ENCODE measurements at places on chromosomes 5 and 9.

DNA sequence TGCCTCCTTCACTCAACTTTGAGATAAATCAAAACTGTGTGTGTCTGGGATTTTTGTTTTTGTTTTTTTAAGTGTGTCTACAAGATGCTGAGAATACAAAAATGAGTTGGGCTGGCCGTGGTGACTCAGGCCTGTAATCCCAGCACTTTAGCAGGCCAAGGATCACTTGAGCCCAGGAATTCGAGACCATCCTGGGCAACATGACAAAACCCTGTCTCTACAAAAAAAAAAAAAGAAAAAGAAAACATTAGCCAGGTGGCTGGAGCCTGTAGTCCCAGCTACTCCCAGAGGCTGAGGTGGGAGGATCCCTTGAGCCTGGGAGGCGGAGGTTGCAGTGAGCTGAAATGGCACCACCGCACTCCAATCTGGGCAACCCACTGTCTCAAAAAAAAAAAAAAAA is 21.0 kb downstream of the HNRNPK start:
- peak; percentile 90 for DNase-seq

DNA sequence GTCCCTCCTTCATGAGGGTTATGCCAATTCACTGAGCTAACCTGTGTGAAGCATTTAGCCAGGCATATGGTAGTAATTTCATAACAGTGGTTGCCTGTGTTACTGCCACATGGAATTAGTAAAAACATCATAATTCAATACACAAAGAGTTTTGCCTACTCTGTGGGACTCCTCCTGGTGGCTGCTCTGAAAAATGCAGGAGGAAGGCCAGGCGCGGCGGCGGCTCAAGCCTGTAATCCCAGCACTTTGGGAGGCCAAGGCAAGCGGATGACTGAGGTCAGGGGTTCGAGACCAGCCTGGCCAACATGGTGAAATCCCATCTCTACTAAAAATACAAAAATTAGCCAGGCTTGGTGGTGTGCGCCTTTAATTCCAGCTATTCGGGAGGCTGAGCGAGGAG is 547.3 kb downstream of the CDK5RAP2 start:
- DNase-seq, result no peak

- no peak for DNase-seq
These were observed 429.4 kb downstream of the PIK3R1 start for GRCh38 chr5:68644971-68645370.

- DNase-seq, result no peak
These were observed 524.1 kb upstream of the MEF2C start for GRCh38 chr5:89407054-89407453.

- DNase-seq, result no peak
These were observed 35.6 kb upstream of the NIM1K start for GRCh38 chr5:43156388-43156787.

- no peak for DNase-seq
These were observed 412 bp downstream of the FGF18 start for GRCh38 chr5:171419688-171420430.

DNA sequence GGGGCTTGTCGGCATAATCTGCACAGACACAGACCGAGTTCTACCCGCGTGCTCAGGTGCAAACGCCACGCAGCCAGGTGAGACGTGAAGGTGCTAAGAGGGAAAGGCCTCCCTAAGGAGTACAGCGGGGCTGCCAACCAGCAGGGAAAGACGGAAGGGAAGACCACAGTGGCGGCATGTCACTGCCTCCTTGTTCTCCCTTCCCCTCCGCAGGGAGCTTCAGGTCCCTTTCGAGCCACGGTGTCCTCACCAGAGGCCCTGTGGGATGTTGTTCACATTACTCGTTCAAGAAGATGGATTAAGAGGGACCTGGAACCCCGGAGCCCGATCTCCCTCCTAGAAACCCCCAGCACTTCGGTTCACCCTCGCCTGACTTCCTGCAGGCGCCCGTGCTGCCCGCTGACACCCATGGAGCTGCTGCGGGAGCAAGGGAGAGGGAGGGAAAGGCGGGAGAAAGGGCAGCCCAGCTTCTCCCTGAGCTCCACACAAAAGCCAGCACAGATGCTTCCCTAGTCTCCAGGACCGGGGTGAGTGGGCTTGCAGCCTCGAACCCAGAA is 686 bp downstream of the BRD9 start:
- DNase-seq, result no peak

- no peak for DNase-seq
These were observed 161.3 kb downstream of the RMI1 start for GRCh38 chr9:84141741-84142370.

DNA sequence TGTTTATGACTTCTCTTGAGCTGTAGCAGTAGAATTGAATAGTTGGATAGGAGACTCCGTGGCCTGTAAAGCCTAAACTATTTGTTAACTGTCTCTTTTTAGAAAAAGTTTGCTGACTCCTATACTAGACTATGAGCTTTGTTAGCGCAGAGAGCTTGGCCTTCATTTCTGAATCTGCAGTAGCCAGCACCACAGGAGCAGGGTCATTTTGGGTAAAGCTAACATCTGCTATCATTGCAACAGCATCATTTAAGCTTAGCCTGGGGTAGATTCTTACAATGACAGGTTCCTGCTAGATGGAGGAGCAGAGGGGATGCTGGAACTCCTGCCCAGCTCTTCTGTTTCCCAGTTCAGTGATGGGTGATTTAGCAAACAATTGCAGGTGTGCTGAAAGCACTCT is 133.7 kb upstream of the ASTN2 start:
- no peak for DNase-seq

- no peak for DNase-seq
These were observed 42.7 kb upstream of the SRFBP1 start for GRCh38 chr5:121919046-121919445.

GRCh38 chr5:102875721-102876123 is 120.6 kb downstream of the PAM start:
- no peak for DNase-seq

DNA sequence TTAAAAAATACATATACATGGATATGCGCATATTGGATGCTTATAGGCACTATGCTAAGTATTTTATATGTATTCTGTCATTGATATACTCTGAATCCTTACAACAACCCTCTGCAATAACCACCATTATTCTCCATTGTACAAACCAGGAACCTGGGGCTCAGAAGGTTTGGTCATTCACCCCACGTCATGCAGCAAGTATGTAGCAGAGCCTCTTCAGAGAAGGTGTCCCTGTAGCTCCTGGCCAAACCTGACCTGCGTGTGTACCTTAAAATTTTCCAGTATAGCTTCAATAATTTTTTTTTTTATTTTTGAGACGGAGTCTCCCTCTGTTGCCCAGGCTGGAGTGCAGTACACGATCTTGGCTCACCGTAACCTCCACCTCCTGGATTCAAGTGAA is 51.9 kb downstream of the MFAP3 start:
- DNase-seq, result no peak

- DNase-seq, result peak; percentile 94
These were observed at the start of gene ZNF474 for GRCh38 chr5:122129306-122129705. Gene ZNF474 (plus strand): TSS chr5:122129546. CDS start chr5:122151991, 22,445 bp downstream.

DNA sequence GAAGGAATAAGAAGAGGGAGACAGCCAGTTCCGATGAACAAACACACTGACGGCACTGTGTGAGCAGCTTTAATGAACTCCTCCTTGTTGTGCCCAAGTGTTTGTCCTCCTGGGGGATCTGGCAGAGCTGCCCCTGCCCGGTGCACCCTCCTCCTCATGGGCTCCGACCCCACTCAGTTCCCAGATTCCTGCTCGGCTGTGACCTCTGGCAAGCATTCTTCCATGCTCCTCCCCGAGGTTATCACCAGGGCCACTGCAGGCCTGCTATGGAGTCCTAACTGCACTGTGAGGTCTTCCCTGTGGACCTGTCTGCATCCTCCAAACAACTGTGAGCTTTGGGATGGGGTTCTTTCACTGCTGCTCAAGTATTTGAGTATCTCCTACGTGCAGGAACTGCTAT is 142.2 kb downstream of the DCP2 start:
- no peak for DNase-seq

GRCh38 chr9:92245005-92245797 is 48.3 kb downstream of the IARS1 start:
- DNase-seq, result peak; percentile 51

- no peak for DNase-seq
These were observed 993.9 kb upstream of the ACO1 start for GRCh38 chr9:31390403-31391025.

DNA sequence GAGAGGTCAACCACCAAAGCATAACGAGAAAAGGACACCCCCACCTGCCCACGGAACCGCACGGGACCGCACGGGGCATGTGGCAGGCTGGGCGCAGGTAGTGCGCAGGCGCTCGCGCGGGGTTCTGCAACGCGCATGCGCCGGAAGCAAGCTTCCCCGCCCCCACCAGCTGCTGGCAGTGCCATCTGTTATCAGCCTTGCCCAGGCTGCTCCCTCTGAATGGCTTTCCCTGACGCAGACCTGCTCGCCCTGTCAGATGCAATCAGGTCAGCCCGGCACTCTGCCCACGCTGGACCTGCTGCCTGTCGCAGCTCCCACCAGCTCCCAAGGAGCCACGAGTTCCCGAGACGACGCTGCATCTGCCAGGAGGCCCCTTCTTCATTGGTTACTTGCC is 22.8 kb downstream of the PTCH1 start:
- no peak for DNase-seq

DNA sequence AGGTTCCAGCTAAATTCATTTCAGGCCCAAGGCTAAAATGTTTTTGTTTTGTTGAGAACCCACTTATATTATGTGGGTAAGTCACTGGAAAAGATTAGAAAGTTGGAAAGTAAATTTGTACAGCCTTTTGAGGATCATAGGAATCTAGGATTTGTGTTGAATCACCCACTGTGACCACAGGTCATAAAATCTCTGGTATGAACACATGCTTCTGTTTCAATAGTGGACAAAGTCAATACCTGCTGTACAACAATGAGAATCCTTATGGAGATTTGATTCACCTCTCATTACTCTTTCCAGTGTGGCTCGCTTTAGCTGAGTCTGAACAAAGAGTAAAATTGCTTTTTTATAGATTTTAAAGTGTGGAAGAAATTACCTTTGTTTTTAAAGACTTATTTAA is 369.5 kb downstream of the TMEM167A start:
- no peak for DNase-seq

GRCh38 chr5:126182971-126183695 is 240.1 kb upstream of the GRAMD2B start:
- no peak for DNase-seq

- DNase-seq, result no peak
These were observed 10.7 kb upstream of the CERCAM start for GRCh38 chr9:128409978-128410377.

- no peak for DNase-seq
These were observed 422.3 kb downstream of the PRR16 start for GRCh38 chr5:120886351-120886860.

DNA sequence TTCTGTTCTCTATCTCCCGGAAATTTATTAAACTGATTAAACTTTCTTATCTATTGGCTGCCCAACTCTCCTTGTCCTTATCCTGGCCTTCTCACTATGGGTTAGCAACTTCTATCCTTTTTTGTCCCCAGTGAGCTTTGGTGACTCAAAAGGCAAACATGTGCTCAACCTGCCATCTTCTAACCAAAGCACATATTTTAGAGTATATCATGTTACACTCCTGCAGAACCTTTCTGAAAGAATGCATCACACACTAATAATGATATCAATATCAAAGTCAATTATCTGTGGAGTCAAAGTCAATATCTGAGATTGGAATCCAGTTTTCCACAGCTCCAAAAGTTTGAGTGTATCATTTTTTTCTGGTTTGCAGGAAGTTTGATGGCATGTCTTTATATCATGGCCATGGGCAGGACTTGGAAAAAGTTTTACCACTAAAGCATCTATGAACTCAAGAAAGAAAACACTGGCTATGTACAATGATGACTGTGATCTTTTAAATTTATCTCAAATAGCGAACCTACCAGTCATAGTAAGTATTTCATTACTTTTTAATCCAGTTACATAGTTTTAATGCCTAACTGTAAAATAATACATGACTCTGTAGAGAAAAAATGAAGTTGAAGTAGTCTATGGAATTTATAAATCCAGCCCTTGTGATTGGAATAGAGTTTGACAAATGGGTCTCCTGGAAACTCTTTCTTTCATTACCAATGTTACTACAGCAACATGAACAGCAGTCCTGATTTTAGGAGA is 166.8 kb downstream of the DROSHA start:
- peak; percentile 47 for DNase-seq

DNA sequence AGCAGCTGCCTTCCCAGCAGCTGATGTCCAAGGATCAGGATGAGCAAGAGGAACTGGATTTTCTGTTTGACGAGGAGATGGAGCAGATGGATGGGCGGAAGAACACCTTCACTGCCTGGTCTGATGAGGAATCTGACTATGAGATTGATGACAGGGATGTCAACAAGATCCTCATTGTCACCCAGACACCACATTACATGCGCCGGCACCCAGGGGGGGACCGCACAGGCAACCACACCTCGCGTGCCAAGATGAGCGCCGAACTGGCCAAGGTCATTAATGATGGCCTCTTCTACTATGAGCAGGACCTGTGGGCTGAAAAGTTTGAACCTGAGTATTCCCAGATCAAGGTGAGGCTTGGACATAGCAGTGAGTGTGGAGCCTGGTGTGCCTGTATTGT is 46.9 kb downstream of the LARP1 start:
- DNase-seq, result no peak

DNA sequence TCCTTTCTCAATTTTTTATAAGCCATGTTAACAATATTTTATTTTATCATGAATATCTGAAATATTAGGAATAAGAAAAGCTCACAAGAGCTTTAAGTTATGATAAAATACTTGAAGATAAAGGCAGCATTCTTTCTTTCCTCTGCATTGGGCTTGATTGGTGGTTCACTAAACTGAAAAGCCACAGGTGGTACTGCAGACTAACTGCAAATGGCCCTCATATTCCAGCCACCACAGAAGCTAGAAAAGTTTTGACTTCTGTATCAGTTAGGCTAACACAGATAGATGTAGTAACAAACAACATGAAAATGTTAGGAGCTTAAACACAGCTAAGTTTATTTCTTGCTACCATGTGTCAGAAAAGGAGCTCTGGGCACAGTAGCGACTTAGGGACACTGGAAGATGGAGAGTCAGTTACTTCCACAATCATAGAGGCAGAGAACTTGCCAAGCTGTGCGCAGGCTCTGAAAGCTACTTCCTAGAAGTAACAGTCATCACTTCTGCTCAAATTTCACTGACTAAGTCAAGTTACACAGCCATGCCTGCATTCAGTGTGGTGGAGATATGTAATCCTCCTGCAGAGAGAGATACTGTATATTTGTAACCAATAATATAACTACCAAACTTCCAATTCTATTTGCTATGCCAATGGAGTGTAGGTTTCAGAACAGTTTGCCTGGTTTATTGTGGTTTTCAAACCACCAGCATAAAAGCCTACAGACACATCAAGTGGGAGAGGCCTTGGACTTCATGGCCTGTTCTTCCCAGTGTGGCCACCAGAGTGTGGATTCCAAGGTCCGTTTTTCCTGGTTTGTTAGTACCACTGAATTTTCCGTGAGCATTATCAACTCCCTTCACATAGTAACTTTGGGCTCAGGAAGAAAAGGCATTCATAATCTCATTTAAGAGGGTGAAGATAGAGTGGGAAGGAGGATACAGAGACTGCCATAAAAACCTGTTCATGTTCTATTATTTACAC is 268.3 kb downstream of the PJA2 start:
- no peak for DNase-seq

Data from AG09319 (cell line).